ENCODE measurements at places on chromosomes 1 and 21.

DNA sequence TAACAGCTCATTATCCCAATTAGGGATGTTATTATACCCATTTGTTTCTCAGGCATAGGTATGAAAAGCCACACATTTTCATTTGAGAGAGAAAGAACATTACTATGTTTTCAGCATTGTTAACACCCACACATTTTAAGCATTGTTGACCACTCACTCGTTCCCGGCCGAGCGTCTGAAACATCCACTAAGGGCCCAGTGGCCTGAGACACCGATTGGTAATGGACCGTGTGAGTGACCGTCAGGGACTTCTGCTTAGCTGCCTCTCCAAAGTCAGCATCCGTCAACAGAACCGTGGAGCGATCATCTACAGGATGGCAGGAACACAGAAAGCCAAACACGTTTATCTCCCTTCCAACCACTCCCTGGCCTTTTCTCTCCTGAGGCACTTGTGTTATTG lies 184.6 kb downstream of the PCP4 start:
- no peak for DNase-seq

DNA sequence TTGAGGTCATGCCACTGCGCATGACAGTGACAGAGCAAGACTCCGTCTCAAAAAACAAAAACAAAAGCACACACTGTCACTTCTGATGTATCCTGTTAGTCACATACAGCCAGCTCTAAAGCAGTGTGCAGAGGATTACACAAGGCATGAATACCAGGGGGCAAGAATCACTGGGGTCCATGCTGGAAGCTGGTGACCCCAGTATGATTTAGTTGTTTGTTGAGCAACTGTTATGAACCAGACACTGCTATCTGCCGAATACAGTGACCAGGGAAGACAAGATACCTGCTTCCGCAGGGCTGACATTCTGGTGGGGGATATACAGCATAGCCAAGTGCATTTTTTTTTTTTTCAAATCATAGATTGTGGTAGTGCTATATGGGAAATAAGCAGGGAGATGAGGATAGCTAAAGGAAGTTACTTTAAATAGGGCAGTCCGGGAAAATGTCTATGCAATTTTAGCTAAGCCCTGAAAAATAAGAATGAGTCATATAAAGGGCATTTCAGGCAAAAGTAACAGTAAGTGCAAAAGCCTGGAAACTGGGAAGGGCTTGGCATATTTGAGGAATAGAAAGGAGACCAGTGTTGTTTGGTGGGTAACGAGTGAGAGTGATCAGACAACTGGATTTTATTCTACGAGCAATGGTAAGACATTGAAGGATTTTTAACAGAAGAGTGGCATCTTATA lies 69.7 kb downstream of the ADSS2 start:
- peak; percentile 82 for DNase-seq

DNA sequence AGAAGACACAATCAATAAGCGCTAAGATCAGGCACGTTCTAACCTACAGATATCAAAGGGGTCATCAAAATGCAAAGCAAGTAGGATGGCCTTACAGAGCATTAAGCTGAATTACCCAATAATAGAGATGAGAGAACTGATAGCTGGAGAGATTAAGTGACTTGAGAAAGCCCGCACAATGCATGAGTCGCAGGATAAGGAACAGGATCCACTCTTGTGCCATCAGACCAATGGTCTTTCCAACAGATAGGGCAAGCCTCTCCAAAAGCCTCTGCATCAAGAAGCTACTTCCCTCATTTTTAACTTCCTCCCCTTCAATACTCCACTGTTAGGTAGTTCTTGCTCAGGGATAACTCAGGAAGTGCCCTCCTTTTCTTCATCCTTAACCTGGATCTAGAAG lies 2.6 kb downstream of the CHML start:
- no peak for DNase-seq

DNA sequence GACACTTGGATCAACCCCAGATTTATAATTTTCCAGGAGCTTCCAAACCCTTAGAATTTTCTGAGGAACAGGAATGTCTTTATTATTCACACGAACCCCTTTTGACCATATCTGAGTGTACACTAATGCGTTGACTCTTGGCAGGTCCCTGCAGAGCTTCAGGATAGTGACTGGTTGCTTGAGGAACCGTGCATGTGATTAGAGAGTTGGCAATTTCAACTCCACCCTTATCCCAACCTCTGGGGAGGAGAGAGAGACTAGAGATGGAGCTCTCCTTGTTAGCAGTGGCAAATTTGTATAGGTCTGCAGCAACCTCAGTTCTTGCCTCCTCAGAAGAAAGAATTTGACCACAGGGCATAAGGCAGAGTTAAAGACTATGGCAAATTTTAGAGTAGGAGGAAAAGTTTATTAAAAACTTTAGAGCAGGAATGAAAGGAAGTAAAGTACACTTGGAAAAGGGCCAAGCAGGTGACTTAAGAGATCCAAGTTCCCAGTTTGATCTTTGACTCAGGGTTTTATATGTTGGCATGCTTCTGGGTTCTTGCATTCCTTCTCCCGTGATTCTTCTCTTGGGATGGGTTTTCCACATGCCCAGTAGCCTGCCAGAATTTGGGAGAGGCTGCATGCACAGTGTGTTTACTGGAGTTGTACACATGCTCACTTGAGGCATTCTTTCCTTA lies 93.8 kb upstream of the ETV3 start:
- DNase-seq = no peak

DNA sequence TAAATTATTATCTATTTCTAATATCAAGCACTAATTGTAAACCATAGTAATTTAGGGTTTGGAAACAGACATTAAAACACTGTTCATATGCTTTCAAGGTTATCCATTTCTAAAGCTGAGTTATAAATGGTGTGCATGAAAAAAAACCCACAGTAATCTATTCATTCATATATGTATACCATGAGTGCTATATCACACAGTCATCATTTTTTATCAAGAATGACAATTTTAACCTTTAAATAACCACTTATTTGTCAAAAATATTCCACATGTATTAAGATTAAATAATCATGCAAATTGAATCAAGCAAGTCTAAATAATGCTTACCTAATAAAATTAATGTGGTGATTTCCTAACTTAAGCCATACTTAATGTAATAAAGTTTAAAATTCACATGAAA lies 6.0 kb downstream of the ZSWIM5 start:
- DNase-seq = no peak

- DNase-seq = peak; percentile 28
Measured at GRCh38 chr1:106910798-106911197, 145.7 kb upstream of the PRMT6 start.

DNA sequence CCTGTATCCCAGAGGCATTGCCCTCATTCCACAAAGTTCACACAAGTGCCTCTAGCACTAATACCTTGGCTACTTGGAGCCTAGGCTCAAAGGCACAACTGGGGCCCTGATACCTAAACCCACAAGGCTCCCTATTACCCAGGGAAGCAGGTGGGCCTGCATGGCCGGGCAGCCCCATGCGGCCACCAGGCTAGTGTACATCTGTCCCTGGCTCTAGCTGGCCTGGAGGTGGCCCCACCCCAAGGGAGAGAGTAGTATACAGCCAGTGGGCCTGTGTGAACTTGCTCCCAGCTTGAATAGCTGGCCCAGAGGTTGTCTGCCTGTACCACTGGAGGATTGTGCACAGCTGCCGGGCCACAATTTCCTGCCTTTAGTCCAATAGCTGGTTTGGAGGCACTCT lies 52.2 kb downstream of the USP25 start:
- no peak for DNase-seq

GRCh38 chr1:175197531-175197930 lies 5.0 kb upstream of the KIAA0040 start:
- no peak for DNase-seq

DNA sequence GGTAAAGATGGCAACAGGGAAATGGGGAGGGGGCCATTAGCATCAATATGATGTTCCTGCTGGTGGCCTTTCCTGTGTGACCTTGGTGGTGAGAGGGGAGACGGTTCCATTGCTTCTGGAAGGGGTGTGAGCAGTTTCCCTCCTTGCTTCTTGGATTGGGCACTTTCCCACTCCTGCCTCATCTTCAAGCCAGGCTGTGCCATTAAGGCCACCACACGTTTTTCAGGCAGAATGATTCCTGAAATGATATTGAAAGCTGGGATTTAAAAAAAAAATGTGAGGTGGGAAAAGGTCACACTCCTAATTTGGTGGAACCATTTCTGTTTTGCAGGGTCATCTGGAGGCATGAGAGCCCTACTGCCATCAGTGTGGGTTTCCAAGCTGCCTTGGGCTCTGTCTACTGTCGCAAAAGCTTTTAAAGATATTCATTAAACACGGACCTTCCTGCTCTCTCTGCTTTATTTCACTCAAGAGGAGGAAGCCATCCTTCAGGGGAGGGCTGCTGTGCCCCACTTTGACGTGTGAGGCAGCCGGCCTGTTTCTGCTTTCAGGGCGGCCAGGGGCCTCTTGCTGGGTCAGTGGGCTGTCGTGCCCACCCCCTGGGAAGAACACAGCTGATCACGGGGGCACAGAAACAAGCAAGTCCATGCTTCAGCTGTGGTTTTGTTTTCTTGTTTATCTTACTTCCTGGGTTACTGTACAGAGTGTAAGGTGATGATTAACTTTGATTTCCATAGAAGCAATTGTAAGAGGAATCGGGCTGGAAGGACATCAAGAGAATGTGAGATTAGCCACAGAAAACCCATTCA lies 8.0 kb downstream of the RIIAD1 start:
- DNase-seq = no peak

GRCh38 chr1:207579436-207579799 lies 65.5 kb upstream of the CR1L start:
- peak; percentile 49 for DNase-seq
